ENCODE measurements at places on chromosomes 5 and 9. TPM values are rescaled to one million over a fixed set of nuclear protein-coding genes. Genes with fewer than 3 reads are reported as not detected.

Gene NDOR1
- 10.3 TPM for total RNA-seq

Gene BRIX1
- total RNA-seq: 27.3 TPM

Gene SLC9A3
- 3.1 TPM for total RNA-seq

Gene ADAMTSL1
- total RNA-seq: 85.3 TPM

Gene NOTCH1
- 156 TPM for total RNA-seq

Gene PCYOX1L
- 19.8 TPM for total RNA-seq

Gene DDX4
- not detected for total RNA-seq

Gene KIF12
- 0.93 TPM for total RNA-seq

Gene FER
- 71.6 TPM for total RNA-seq

Gene MIER3
- 43.8 TPM for total RNA-seq

Gene PPP3R2
- 0.82 TPM for total RNA-seq

Gene CRHBP
- 3.2 TPM for total RNA-seq

All from camera-type eye (tissue), 1 donor.